ENCODE measurements at places on chromosomes 7 and 10.

DNA sequence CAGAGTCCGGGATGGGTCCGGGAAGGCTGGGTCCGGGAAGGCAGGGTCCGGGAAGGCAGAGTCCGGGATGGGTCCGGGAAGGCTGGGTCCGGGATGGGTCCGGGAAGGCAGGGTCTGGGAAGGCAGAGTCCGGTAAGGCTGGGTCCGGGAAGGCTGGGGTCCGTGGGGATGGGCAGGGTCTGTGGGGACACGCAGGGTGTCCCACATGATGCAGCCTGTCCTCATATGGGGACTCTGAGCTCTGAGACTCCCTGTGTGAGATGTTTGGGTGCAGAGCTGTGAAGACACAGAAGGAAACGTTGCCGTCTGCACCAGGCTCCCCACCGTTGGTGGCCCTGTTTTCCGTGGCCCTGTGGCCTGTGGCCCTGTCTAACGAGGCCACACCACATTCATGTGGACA lies 45.7 kb upstream of the ADGRA1 start:
- no peak for DNase-seq

DNA sequence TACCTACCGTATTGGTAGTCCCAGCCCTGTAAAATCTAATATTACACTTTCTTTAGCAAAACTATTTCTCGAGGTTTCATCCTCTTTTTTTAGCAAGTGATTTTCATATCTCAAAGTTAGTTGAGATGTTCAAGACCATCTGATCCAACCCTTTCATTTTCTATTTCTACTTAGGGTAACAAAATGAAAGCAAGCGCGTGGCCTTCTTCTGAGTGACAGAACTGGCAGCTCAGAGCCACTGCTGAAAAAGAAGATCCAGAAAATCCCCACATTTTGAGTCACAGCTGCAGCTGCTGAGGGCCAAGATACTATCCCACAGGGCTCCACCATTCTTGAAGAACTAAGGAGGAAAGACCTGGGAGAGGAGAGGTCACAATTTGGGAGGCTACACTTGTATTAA lies 24.8 kb upstream of the ZNF800 start:
- DNase-seq, result no peak

- no peak for DNase-seq
Observed at GRCh38 chr7:98251231-98251600, 816 bp downstream of the TECPR1 start.

GRCh38 chr10:30940256-30940655 lies 91.4 kb downstream of the ZNF438 start:
- DNase-seq, result no peak

DNA sequence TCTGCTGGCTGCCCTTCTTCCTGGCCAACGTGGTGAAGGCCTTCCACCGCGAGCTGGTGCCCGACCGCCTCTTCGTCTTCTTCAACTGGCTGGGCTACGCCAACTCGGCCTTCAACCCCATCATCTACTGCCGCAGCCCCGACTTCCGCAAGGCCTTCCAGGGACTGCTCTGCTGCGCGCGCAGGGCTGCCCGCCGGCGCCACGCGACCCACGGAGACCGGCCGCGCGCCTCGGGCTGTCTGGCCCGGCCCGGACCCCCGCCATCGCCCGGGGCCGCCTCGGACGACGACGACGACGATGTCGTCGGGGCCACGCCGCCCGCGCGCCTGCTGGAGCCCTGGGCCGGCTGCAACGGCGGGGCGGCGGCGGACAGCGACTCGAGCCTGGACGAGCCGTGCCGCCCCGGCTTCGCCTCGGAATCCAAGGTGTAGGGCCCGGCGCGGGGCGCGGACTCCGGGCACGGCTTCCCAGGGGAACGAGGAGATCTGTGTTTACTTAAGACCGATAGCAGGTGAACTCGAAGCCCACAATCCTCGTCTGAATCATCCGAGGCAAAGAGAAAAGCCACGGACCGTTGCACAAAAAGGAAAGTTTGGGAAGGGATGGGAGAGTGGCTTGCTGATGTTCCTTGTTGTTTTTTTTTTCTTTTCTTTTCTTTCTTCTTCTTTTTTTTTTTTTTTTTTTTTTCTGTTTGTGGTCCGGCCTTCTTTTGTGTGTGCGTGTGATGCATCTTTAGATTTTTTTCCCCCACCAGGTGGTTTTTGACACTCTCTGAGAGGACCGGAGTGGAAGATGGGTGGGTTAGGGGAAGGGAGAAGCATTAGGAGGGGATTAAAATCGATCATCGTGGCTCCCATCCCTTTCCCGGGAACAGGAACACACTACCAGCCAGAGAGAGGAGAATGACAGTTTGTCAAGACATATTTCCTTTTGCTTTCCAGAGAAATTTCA lies 1.7 kb downstream of the ADRB1 start:
- DNase-seq, result peak; percentile 58

All from astrocyte of the hippocampus (primary cell).